ENCODE measurements at places on chromosomes 4 and X. TPM values are rescaled to one million over a fixed set of nuclear protein-coding genes. Genes with fewer than 3 reads are reported as not detected.

The C4orf36 gene
- 0.40 TPM for total RNA-seq

The TNMD gene
- total RNA-seq = not detected

DNA sequence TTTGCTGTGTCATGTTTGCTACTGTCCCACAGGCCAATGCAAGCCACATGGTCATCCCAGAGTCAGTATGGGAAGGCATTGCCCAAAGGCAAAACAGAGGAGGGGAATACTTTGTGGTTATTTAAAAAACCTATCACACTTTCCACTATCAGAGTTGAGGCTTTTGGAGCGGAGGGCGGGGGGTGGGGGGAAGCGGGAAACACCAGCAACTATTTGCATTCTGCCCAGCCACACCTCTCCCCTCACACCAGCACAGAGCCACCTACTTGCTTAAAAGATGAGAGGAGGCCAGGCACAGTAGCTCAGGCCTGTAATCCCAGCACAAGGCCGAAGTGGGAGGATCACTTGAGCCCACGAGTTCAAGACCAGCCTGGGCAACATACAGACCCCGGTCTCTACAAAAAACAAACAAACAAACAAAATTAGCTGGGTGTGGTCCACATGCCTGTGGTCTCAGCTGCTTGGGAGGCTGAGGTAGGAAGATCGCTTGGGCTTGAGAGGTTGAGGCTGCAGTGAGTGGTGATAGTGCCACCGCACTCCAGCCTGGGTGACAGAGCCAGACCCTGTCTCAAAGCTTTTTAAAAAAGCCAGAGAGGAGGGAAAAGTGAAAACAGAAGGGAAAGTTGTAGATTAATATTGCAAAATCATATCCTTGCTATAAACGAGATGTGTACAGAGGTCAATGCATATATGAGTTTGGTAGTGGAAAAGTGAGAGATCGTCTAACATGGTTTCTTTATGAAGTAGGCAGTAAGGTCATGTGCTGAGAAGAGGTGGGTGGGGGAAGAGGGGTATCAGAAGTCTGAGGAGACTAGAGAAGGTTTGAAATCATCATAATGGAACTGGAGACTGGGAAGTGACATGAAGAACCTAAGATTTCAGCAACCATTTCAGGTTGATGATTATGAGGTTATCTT lies 1.9 kb upstream of the CHST7 start:
- no peak for DNase-seq

DNA sequence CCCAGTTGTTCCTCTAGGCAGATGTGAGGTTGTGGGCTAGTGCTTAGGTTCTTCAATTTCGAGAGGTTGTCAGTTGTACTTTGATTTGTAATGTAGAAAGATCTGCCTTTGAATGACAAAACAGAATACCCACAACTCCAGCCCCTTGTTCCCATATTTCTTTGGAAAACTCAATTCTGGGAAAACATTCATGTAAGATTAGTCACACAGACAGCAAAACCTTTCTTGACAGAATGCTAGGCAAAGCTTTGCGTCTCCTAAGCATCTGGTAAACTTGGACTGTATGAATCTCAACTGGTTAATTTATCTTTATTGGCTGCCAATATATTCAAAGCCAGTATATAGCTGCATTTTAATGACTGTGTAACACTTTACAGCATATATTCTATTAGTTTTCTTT lies 34.9 kb downstream of the NOCT start:
- no peak for DNase-seq

- no peak for DNase-seq
These were observed 102.9 kb downstream of the CLCN4 start for GRCh38 chrX:10259716-10260115.

The IL3RA gene
- total RNA-seq = not detected

DNA sequence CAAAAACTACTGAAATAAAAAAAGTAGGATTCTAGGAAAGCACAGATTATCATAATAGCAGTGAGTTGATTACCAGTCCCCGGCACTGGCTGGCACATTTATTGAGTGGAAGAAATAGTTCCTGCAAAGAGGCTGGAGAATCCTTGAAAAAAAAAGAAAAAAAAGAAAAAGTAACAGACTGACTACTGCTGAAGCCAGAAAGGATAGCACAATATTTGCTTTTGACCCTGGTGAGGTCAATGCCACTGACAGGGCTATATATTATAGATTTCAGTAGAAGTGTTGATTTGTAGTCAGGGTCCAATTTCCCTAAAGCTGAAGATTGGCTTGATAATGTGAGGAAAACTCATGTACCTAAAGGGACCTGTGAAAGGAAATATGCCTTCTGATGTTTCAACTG lies 64.7 kb downstream of the NDNF start:
- DNase-seq = no peak

GRCh38 chr4:33772582-33772981 lies 2471.7 kb downstream of the ARAP2 start:
- DNase-seq = no peak

DNA sequence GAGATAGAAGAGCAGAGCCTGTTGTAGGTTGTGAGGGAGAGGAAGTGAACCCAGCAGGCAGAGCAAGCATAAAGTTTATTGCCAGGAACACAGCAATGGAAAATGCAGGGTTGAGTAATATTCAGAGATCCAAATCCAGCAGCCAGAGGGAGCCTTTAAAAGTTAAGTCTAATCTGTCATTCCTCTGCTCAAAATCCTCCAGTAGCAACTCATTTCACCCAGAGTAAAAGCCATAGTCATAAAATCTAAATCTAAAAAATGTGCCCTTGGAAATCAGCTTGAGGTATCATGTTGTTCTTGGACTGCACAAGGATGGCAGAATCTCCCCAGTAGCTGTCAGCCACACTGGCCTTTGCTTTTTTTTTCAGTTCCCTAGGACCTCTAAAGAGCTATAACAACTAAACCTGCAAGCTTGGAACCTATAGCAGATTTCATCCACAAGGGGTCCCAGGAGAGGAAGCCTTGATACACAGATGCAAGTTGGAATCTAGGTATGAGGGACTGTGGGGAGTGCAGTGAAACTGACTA lies 62.9 kb upstream of the FRAS1 start:
- DNase-seq = peak; percentile 21

DNA sequence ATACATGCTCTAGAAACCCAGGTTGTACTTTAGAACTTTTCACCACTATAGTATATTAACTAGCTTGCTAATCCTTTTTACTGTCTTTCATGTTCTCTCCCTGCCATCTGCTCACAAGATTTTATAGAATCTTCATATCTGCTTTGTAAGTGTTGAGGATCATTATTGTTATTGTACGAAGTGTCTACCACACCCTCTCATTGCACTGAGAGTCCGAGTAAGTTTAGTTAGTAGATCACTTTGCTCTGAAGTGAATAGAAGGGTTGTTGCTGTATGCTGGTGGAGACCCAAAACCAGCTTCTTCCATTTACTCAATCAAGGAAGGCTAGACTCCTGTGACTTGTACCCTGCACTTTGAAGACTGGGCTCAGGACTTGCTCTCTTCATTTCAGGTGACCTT lies 17.1 kb downstream of the GAB1 start:
- no peak for DNase-seq
